ENCODE measurements at places on chromosomes 12 and 14.
A peak's percentile ranks its signal among the peaks of the same experiment; 100 is the strongest.

GRCh38 chr14:104688505-104689108, 811 bp upstream of the INF2 start:
- peak; percentile 30 for DNase-seq

- DNase-seq, result no peak
Measured at GRCh38 chr14:105848570-105848969, 322.2 kb downstream of the TMEM121 start.

- no peak for DNase-seq
Measured at GRCh38 chr14:95458459-95458858, 58.0 kb downstream of the SYNE3 start.

GRCh38 chr14:101369194-101369915, 191.9 kb upstream of the DIO3 start:
- no peak for DNase-seq

DNA sequence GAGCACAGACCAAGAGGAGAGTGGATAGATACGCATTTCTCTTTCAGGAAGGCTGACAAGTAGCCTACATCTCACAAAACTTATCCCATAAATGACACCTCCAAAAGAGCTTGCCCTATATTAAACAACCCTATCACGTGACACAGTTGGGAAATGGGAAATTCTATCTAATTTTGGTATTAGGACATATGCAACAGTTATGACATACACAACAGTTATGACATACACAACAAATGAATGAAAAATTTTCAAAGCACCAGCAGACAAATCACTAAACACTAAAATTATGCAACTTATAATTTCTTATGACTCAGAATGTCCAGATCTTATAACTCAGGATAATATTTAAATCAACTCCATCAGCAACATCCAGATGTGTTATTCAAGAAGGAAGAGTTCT, 54.1 kb downstream of the DUSP16 start:
- no peak for DNase-seq

DNA sequence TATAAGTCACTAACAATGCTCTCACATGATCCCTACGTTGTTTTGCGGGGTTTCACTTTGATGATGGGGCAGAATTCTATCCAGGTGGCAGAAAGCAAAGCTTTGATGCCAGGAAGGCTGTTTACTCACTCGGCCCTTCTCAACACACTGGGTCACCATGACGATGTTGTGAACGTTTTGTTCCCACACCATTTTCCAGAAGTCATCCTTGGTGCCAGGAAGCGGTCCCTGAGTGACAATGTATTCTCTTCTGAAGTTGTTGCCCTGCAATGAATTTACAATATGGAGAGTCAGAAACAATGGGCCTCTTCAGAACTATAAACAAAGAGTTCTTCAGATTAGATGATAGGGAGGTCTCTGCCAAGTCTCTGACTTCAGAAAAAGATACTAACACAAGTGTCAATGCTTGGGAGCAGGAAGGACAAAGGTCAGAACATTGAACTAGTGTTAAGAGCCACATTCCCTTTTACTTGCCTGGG, 101.3 kb downstream of the PTPRB start:
- no peak for DNase-seq

GRCh38 chr12:128789356-128789929, 34.3 kb downstream of the SLC15A4 start:
- no peak for DNase-seq

- DNase-seq, result no peak
Measured at GRCh38 chr12:17333287-17333686, 727.3 kb upstream of the LMO3 start.

GRCh38 chr14:24368212-24368561, 203 bp downstream of the NFATC4 start:
- no peak for DNase-seq

DNA sequence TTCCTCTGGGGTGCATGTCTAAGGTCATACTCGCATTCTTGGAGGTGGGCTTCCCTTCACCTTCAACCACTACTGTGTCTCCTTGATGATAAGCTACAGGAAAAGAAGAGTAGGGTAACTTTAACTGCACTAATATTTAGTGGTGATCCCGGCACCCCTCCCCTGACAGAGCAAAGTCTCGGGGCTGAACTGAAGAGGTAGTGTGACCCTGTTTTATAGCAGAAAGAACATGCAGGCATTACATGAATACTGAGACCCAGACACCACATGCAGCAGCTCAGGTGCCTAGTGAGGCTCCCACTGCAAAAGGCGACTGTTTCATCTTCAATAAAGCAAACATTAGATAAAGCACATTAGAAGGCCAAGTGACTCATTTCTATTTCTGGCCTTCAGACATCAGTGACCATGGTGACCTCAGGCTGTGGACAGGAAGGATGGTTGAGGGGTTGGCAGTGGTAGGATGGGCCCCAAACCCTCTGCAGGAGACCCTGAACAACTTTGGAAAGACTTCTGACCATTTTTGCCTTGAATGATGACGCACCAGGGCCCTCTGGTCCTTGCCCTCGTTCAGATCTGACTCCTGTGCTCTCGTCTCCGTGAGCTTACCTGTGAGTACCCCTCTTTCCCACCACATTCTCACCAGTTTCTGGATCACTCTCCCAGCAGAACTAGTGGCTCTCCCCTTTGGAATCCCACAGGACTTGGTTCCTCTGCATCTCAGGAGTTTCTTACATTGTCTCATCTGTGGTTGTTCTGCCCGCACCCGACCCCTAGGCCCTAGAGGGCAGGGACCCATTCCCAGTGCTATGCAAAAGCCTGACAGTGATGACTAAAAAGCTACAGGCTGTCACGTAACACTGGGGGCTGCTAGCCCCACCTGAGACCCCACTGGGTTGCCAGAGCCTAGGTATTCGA, 23.8 kb upstream of the JPH4 start:
- no peak for DNase-seq

DNA sequence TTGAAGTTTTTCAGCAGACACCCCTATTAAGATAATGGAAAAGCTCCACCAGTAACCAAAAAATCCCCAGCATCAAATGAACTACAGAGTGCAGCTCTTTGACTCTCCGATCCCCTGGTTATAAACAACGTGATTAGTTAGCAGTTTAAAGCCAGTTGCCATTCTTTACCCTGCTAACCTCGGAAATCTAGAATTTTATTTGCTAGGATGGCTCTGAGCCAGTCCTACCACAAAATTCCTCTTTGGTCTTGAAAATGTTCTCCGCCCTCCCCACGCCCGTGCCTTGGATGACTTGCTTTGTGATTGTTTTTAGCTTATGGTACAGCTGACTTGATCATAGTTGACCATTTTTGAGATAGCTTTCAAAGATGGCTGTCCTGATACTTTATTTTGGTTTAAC, 1.2 kb downstream of the KLHDC2 start:
- no peak for DNase-seq

DNA sequence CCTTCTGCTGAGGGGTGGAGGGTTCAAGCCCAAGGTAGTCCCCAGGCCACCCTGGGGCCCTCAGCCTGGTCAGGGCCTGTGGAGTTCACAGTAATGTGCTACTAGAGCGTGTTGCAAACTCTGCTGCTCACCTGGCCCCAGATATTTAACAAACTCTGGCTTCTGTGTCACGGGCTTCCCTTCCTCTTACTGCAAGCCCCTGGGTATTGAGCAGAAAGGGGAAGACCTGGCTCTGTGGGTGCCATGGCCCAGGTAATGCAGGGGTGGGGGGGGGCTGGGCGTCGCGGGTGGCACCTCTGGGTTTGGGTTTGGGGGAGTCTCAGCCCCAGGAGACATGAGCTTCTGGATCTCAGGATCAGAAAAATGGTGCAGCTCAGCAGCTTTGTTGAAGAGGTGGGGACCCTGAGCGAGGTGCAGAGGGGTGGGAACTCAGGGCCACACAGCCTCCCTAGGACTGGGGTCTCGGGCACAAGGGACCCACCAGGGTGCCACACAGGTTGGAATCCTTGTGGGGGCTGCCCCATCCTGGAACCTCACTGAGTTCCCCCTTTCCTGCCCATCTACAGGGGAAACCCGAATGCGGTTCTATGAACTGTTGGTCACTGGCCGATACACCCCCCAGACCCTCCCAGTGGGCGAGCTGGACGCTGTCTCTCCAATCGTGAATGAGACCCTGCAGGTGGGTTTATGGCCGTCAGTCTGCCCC, 4.0 kb downstream of the SETD1B start:
- no peak for DNase-seq

DNA sequence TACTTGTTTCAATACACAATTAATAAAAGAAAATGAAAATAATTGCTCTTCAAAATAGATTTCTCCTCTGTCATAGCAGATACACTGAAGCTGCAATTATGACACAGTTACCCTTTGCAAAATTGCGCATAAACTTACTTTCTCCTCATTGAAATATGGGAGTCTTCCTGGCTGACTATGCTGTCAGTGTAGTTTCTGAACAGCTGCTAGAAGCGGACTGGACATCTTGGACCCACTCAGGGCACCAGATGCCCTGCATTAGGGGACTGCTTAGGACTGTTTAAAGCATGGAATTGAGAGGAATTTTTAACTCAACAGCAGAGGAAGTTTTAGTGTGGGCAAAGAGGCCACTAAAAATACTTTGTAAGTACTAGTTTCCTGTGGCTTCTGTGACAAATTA, 454.9 kb downstream of the ATP23 start:
- no peak for DNase-seq

GRCh38 chr12:92561543-92561899, 141.3 kb upstream of the PLEKHG7 start:
- no peak for DNase-seq

GRCh38 chr14:70622111-70622712, 19.5 kb upstream of the TTC9 start:
- peak; percentile 70 for DNase-seq

DNA sequence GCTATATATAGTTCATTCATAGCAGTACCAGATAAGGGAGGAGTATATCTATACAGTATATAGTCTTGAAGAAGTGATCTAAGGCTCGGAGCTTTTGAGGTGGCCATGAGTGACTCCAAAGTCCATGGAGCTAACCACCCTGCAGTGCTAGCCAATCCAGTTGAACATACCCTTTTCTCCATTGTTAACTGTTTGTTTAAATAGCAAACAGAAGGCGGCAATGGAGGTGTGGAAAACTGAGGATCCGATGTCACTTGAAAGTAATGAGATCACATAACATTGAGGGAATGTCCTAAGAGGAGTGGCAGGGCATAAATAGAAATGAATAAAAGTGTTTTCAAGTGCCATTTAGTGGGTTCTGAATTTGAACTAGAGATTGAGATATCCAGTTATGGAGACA, 12.4 kb upstream of the SNAPC1 start:
- DNase-seq, result no peak

DNA sequence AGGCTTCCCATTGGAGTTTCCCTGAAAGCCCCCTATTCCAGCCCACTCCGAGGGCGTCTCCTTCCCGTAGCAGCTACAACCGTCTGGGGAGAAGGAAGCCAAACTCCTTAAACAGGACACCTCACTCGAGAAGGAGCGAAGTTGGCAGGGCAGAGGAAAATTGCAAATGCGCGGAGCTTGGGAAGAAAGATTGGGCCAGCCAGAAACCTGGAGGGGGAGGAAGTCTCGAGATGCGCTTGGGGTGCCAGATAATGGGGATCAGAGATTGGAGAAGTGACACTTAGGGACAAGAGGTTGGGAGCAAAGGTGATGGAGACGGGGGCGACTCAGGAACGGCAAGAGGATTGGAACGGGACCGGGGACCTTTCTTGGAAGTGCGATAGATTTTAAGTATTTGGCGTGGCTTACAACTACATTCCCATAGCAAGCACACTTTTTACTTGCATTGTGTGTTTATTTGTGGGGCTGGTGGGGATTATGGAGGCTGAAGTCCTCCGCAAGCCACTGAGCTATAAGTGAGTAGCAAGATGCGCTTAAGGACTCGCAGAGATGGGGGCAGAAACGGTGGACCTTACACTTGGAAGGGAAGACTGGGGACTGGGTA, 926 bp downstream of the HRK start:
- no peak for DNase-seq

GRCh38 chr12:121845701-121846100, 13.0 kb downstream of the HPD start:
- no peak for DNase-seq

DNA sequence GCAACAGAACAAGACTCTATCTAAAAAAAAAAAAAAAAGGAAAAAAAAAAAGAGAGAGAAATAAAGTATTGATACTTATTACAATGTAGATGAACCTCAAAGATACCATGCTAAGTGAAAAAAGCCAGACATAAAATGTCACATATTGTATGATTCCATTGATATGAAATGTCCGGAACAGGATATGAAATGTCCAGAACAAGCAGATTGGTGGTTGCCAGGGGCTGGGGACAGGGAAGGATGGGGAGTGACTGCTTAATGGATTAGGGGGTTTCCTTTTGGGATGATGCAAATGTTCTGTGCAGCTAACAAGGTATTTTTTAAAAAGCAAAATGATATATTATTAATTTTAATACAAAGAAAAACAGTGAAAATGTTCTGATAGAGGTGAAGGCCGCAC, 5.0 kb downstream of the HVCN1 start:
- no peak for DNase-seq

GRCh38 chr14:60753264-60754119, 18.9 kb downstream of the MNAT1 start:
- peak; percentile 76 for DNase-seq

- no peak for DNase-seq
Measured at GRCh38 chr12:31245822-31246469, 80.0 kb downstream of the SINHCAF start.

DNA sequence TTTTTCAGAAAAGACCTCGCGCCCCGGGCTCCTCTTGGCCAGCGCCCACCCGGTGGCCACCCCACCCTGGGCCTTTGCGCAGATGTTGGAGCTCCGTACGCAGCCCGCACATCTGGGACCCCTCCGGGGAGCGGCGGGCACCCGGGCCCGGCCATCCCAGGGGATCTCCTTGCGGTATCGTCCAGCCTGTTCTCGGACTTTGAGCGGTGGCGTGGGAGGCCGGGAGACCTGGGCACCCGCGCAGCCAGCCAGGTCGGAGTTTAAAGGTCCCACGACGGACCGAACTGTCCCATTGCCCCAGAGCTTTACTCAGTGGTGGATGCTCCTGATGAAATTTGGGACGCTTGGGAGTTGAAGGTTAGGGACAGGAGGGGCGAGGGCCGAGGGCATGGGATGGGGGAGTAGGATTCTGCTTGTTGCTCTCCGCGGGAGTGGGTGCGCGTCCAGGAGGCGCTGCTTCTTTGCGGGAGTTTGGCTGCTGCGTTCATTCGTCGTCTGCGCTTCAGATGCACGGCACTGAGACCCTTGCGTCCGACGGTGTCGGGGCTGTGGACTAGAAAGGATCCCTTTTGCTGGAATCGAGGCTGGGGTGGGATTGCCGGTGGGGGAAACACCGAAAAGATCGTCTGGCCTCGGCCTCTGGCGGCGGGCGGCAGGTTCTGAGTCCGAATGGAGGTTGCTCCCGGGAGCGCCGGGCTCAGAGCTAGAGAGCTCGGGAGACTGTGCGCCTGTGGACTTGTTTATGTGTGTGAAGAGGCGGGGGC, 1.4 kb downstream of the NTF3 start:
- no peak for DNase-seq

GRCh38 chr12:45581112-45581511, 148.4 kb upstream of the ARID2 start:
- no peak for DNase-seq

- DNase-seq, result no peak
Measured at GRCh38 chr12:88435334-88436076, 144.8 kb downstream of the KITLG start.

- DNase-seq, result peak; percentile 91
Measured at GRCh38 chr12:57740656-57741412, 2.3 kb upstream of the AGAP2 start.

- DNase-seq, result no peak
Measured at GRCh38 chr12:3489057-3489456, 1.9 kb upstream of the PRMT8 start.
